ENCODE measurements at places on chromosomes 7 and 10.

DNA sequence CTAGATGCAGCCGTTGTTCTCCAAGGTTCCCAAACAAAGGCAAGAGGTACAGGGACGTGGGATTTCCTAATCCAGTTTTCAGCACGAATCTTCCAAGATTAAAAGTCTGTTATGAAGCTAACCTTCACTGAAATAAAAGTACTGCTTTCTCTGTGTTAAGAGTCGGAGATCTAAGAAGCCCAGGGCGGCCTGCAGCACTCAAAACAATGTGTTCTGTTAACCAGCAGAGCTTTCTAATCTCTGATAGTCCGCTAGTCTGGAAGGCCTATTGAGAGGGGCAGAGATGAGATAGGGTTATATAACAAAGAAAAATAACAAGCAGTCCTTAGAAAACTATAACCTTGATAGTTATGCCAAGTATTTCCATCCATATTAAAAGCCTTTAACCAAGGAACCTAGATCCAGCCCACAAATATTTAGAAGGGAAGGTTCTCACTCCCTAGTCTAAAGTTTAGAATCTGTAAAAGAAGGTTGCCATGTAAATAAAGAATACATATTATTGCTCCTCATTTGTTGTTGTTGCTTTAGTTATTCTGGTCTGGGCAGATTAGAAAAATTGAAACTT lies 106.3 kb upstream of the SVIL start:
- DNase-seq, result no peak

GRCh38 chr7:142703655-142704305 lies 45.5 kb upstream of the PRSS1 start:
- DNase-seq, result no peak

- DNase-seq, result no peak
Observed at GRCh38 chr7:134458341-134458805, 527 bp downstream of the AKR1B1 start.

DNA sequence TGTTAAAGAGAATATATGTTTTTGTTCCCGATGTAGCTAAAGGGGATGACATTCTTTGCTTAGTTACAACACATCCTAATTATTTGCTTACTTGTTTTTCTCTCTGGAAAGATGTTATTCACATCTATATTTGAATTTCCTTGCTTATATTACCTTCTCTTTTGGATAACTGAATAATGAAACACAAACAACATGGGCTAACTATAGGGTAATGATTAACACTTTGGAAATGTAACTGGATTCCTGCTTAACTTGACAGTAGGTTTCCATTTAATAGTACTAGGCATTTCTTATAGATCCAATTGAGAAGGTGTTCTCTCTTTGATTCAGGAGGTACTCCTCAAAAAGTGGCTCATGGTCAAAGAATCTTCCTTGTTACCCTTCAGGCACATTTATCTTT lies 141.1 kb downstream of the CCSER2 start:
- no peak for DNase-seq

- DNase-seq, result no peak
Observed at GRCh38 chr7:29007127-29007526, 49.0 kb upstream of the TRIL start.

GRCh38 chr7:141954334-141954733 lies 7.6 kb upstream of the CLEC5A start:
- DNase-seq, result no peak

Data from T47D (cell line).